ENCODE measurements at places on chromosomes 7 and 10.

- DNase-seq: peak; percentile 62
- no peaks in the 10 kb centered on the region for H3K36me3 ChIP-seq
- H3K4me3 ChIP-seq: no peak overlapping the region
- H3K4me1 ChIP-seq: no peaks in the 10 kb centered on the region
- H3K27ac ChIP-seq: no peak overlapping the region
Observed at GRCh38 chr10:92544296-92544695, 29.6 kb downstream of the IDE start.

GRCh38 chr10:71465551-71466252 is 69.0 kb downstream of the CDH23 start:
- no peak for DNase-seq
- peak overlapping the region; percentile 21 for H3K4me3 ChIP-seq
- H3K27me3 ChIP-seq: peaks cover 39% of the 10 kb centered on the region
- no peaks in the 10 kb centered on the region for H3K4me1 ChIP-seq
- no peaks in the 10 kb centered on the region for H3K36me3 ChIP-seq

GRCh38 chr10:130723704-130724103 is 587.5 kb downstream of the GLRX3 start:
- no peaks in the 10 kb centered on the region for H3K4me1 ChIP-seq
- no peak overlapping the region for H3K27ac ChIP-seq
- no peaks in the 10 kb centered on the region for H3K36me3 ChIP-seq
- H3K27me3 ChIP-seq: no peaks in the 10 kb centered on the region
- H3K4me3 ChIP-seq: no peak overlapping the region
- DNase-seq: no peak

DNA sequence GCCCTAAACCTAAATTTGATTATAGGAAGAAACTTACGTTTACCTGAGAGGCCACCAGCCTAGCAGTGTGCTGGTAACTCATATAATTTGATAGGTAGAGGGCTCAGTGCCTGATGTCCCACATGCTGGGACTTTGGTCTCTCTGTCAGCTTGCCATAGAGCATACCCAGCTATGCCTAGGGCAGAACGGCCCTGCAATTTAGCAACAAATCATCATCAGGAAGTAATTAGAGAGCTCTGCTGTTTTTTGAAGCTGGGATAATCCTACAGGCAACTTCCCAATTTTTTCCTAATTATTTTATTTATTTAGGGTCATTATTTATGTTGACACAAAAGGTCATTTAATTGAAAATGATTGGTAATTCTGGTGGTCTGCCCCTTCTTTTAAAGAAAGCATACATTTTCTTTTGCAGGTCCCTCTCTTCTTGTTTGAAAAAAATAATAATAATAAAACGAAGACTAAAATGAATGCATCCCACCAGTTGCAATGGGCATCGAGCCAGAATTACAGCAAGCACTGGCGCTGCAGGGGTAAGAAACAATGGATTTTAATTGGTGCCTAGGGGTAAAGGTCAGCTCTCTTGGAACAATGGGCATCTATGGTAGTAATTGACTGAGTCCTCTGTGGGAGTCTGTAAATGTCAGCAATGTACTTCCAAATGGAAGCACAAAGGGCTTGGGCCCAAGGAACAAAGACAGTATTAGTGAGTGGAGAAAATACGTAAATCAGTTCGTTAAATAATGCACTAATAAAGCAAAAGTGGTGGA is 348.0 kb downstream of the SORCS1 start:
- no peaks in the 10 kb centered on the region for H3K4me1 ChIP-seq
- DNase-seq: no peak
- no peaks in the 10 kb centered on the region for H3K27me3 ChIP-seq

GRCh38 chr10:18689498-18689897 is 30.3 kb downstream of the ARL5B start:
- DNase-seq: peak; percentile 34
- no peak overlapping the region for H3K4me3 ChIP-seq
- no peaks in the 10 kb centered on the region for H3K27me3 ChIP-seq
- no peak overlapping the region for H3K27ac ChIP-seq

- H3K36me3 ChIP-seq: peaks cover 7% of the 10 kb centered on the region
- no peaks in the 10 kb centered on the region for H3K27me3 ChIP-seq
- no peak overlapping the region for H3K27ac ChIP-seq
- no peak for DNase-seq
- H3K4me3 ChIP-seq: no peak overlapping the region
- H3K4me1 ChIP-seq: peaks cover 26% of the 10 kb centered on the region
Observed at GRCh38 chr7:2405601-2406345, 2.4 kb downstream of the CHST12 start.

DNA sequence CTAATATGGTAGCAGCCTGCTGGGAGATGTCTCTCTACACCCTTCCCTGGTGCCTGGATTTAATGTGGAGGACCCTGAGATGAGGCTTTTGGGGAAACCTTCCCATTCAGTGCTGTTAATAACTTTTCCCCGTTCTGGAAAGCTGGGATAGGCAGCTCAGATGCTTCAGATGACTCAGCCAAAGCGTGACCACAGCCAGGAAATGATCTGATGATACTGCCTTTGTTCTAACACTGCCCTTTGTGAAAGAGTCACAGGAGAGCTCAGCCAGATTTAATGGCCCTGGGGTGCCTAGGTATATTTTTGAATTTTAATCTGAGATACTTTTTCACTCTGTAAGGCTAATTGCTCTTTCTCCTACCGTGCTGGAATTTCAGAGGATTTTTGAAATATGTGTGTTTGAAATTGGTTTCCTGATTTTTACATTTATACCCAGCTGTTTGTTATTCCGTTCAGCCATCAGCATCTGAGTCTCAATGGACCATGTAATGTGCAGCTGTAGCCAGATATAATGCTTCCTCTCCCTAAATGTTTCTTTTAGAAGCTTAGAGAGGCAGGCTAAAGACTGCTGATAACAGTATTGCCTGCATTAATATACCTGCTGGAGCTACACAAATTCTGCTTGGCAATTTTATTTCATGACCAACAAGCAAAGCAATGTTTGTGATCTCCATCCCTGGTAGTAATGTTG is 17.8 kb downstream of the CELF2 start:
- H3K27me3 ChIP-seq: no peaks in the 10 kb centered on the region
- peak overlapping the region; percentile 77 for H3K27ac ChIP-seq
- H3K4me3 ChIP-seq: no peak overlapping the region
- peaks cover 6% of the 10 kb centered on the region for H3K4me1 ChIP-seq

DNA sequence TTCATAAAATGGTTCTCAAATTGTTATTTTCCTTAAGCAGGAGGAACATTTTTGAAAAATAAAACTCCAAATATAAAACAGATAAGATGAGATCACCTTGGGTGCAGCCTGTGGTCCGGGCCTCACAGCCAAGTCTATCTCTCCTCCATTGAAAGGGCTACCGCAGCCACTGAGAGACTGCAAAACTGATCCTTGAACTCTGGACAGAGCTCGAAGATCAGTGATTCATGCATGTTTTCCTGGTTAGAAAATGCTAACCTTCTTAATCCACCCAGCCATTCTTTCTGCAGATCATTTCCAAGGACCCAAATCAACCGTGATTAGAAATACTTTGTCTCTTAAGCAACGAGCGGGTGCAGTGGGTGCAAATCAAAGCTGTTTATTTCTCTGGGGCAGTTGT is 378.8 kb downstream of the PLXDC2 start:
- H3K4me1 ChIP-seq: no peaks in the 10 kb centered on the region
- H3K27me3 ChIP-seq: no peaks in the 10 kb centered on the region
- no peaks in the 10 kb centered on the region for H3K36me3 ChIP-seq
- no peak overlapping the region for H3K4me3 ChIP-seq
- H3K27ac ChIP-seq: no peak overlapping the region

DNA sequence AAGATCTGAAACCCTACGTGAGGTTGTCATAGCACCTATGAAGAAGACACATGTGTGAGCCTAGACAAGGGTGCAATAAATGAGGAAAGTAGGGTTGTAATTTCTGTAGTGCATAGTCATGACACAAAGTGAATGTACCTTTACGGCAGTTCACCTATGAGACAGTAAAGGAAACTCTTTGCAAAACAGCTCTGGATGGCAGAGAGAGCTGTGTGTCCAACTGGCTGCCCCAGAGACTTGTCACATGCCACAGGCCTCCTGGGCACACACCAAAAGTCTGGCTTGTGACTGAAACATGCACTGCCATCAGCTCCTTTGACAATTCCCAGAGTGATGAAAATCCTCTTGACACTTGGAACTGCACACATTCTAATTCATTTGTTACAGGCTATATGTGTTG is 90.7 kb upstream of the NAMPT start:
- no peaks in the 10 kb centered on the region for H3K36me3 ChIP-seq
- no peak overlapping the region for H3K4me3 ChIP-seq
- H3K4me1 ChIP-seq: peaks cover 2% of the 10 kb centered on the region
- H3K27me3 ChIP-seq: no peaks in the 10 kb centered on the region

DNA sequence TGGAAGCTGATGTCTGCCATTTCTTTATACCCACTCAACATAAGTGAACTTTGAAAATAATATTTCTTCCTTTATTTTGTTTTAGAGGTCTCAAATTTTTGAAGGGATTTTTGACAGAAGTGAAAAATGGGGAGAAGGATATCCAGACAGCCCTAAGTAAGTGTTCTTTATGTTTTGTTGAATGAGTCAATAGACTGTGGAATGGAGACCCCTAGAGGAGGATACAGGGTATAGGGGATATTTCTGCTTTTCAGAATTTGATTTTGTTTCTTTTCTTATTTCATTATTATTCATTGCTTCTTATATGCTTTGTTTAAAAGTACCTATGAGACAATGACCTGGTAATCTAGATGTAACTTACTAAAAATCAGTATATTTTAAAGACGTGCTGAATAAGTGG is 34.4 kb downstream of the PLEKHA8 start:
- H3K4me1 ChIP-seq: no peaks in the 10 kb centered on the region
- H3K36me3 ChIP-seq: peaks cover 7% of the 10 kb centered on the region
- H3K27me3 ChIP-seq: no peaks in the 10 kb centered on the region
- DNase-seq: peak; percentile 59
- H3K4me3 ChIP-seq: no peak overlapping the region
- no peak overlapping the region for H3K27ac ChIP-seq

DNA sequence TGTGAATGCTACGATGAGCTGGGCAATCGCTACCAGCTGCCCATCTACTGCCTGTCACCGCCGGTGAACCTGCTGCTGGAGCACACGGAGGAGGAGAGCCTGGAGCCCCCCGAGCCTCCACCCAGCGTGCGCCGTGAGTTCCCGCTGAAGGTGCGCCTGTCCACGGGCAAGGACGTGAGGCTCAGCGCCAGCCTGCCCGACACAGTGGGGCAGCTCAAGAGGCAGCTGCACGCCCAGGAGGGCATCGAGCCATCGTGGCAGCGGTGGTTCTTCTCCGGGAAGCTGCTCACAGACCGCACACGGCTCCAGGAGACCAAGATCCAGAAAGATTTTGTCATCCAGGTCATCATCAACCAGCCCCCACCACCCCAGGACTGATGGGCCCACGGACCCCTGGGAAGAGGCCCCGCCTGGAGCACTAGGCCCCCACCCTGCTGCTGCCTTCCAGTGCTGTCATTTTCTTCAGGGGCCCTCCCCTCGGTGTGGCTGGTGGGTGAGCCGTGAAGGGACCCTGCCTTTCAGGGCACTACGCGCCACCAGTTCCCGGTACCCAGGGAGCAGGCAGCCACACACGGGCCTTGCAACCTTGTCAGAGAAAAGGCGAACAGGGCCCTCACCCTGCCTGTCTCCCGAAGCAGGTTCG is 2.3 kb upstream of the ANKRD2 start:
- H3K27ac ChIP-seq: peak overlapping the region; percentile 73
- no peaks in the 10 kb centered on the region for H3K27me3 ChIP-seq
- H3K36me3 ChIP-seq: peaks cover 42% of the 10 kb centered on the region
- peaks cover 48% of the 10 kb centered on the region for H3K4me1 ChIP-seq
- no peak for DNase-seq

DNA sequence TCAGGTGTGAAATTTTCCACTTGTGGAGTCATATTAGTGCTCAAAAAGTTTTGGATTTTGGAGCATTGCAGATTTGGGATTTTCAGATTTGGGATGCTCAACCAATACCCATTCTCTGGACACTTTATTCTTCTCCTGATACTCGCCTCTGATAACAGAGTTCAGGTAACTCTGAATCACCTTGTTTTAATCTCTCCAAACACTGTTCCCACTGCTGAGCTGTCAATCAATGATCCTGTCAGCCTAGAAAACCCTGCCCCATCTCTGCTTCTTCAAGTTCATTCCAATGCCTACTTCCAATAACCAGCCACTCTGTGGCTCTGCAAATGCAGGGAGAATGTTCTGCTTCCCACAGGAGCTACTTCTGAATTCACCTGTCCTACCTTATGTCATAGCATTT is 21.8 kb downstream of the SGMS1 start:
- H3K27ac ChIP-seq: no peak overlapping the region
- no peaks in the 10 kb centered on the region for H3K36me3 ChIP-seq
- DNase-seq: no peak
- H3K4me3 ChIP-seq: no peak overlapping the region

DNA sequence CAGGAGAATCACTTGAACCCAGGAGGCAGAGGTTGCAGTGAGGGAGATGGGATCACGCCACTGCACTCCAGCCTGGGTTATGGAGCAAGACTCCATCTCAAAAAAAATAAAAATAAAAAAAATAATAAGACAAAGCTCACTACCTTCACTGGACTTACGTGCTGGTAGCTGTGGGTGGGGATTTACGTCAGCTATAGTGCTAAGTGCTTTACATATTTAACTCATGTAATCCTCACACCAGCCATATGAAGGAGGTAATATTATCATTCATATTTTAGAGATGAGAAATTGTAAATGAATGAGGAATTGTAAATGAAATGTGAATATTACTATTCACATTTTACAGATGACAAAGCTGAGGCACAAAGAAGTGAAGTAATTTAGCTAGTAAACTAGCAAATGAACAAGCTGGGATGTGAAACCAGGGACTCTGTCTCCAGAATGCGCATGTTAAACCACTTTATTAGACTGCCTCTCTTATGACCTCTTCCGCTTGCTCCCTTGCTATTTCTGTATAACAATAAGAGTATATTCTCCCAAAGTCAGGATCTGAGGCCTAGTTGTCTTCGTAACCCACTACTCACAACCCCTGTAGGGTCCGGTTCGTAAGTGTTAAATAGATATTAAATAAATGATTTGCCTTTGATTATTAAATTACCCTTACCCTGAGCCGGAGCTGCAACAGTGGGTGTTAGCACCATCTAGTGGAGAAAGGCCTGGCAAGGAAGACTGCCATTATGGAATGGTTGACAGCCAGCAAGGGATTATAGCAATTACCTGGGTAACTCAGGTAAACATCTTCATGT is 70.2 kb downstream of the HTR7 start:
- H3K4me1 ChIP-seq: no peaks in the 10 kb centered on the region
- DNase-seq: peak; percentile 37
- no peaks in the 10 kb centered on the region for H3K36me3 ChIP-seq
- no peak overlapping the region for H3K27ac ChIP-seq

DNA sequence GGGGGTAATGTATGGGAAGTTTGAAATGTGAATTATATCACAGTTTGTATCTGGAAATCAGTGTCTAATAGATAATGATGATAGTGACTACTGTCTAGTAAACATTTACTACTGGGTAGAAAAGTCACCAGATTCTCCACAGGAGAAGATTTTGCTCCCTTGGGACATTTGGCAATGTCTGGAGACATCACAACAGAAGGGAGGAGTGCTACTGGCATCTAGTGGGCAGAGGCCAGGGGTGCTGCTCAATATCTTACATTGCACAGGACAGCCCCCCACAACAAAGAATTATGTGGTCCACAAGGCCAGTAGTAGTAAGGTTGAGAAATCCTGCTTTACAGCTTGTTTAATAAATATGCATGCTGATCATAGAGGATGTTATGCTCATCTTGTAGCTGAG is 92.3 kb upstream of the PRPS1L1 start:
- no peak overlapping the region for H3K27ac ChIP-seq
- H3K36me3 ChIP-seq: no peaks in the 10 kb centered on the region
- no peak overlapping the region for H3K4me3 ChIP-seq
- peak; percentile 66 for DNase-seq
- no peaks in the 10 kb centered on the region for H3K4me1 ChIP-seq
